ENCODE measurements at places on chromosomes 3 and 15. TPM values are rescaled to one million over a fixed set of nuclear protein-coding genes. Genes with fewer than 3 reads are reported as not detected.

Gene DYNLT2B
- total RNA-seq: 44.8 TPM

DNA sequence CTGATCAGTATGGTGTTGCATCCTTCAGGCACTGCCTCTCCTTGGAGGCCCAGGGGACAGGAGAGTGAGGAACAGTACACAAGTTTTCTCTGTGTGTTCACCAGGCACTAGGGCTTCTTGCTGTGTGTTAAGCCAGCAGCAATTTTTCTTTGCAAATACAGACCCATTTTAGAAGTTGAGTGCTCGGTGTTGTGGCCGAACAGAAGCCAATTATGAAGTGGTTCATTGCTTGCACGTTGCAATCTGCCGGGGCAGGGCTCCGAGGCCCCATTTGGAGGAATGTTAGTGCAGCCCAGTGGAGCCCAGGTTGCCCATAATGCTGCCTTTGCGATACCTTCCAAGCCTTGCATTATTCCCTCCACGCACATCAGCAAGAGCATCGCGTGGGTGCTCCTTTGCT is 51.0 kb downstream of the EPHB1 start:
- H3K36me3 ChIP-seq: no peaks in the 10 kb centered on the region
- H3K4me1 ChIP-seq: no peaks in the 10 kb centered on the region
- H3K4me3 ChIP-seq: no peak overlapping the region
- no peak for DNase-seq

Gene ZNF860
- total RNA-seq: 0.22 TPM

Gene GALNT15
- total RNA-seq: 0.09 TPM
